ENCODE measurements at places on chromosomes 2 and 18.
A peak's percentile ranks its signal among the peaks of the same experiment; 100 is the strongest.

DNA sequence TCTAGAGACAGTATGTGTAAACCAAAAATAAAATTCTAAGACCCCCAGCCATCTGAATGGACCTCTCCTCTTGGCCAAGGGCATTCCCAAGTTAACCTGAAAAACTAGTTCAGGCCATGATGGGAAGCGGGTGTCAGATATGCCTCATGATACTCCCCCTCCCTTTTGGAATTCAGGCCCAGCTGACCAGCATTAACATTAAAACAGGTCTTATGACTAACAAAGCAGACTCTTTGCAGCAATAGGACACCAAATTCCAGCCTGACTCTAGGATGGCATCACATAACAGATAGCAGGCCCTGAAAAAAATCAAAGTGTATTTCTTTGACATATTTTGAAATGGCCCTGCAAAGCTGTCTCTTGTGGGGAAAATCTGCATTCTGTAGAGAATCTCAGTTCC, 73.3 kb upstream of the L3MBTL4 start:
- no peak for DNase-seq

GRCh38 chr18:74153377-74153776, 5.1 kb downstream of the TIMM21 start:
- DNase-seq: no peak

DNA sequence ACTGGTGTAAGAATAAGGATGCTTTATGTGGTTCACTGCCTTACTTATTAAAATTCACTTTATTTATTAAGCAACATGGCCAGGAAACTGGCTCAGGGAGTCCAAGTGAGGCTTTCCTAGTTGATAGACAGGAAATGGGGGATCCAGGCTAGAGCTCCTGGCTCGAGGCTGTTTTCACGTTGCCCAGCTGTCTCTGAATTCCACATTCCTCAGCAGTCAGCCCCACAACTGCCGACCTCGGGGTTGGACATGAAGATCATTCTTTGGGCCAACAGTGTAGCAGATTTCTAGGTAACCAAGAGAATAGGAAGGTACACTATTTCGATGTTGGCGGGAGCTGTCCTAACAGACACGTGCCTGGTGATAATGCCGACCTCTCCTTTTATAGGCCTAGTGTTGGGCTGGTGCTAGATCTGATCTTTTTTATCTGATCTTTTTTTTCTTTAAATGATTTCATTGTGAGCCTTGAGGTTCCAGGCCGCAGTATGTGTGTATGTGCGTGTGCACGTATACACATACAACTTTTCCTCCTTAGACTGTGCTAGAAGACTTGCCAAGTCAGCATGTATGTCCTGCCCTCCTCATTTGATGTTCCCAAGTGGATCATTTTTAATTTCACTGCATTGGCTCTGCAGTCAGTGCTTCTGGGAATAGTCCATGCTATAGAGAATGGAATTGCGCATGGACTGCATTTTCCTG, 103.5 kb downstream of the CABLES1 start:
- DNase-seq: no peak

DNA sequence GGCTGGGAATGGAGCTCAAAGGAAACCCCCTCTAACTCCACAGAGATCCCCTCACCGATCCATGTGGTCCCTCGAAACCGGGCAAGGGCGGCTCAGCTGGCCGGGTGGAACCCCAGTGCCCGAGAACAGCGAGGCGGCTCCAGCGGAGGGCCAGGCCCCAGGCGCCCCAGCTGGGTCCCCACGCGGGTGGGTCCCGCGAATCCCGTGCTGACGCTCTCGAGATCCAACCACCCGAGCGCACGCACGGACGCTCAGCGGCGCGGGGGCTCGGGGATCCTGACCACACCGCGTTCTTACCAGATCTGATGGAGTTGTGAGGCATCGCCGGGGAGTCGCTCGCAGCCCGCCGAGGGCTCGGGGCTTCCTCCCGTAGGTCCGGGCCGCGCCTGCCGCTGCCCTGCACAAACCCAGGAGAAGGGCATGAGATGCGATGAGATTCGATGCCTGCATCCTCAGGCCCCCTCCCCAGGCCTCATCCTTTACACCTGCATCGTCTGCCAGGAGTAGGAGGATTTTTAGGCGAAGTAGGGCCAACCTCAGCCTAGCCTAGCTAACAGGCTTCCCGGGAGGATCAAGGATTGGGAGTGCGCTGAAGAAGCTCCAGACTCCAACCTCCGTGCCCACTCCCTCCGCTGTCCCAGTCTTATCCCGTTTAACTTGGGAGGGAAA, 514 bp downstream of the PAX8 start:
- peak; percentile 63 for DNase-seq

- DNase-seq: no peak
Observed at GRCh38 chr2:167471332-167471731, 583.1 kb downstream of the XIRP2 start.

DNA sequence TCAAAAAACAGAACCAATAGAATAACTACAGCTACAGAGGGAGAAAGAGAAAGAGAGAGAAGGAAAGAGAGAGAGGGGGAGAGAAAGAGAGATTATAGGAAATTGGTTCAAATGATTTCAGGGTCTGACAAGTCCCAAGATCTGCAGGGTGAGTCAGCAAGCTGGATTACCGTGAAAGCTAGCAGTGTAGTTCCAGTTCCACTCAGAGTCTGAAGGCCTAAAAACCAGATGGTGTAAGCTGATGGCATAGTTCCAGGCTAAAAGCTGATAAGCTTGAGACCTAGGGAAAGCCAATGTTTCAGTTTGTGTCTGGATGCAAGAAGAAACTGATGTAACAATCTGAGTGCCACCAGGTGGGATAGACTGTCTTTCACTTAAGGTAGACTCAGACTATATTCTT, 397.7 kb downstream of the TRIB2 start:
- no peak for DNase-seq

DNA sequence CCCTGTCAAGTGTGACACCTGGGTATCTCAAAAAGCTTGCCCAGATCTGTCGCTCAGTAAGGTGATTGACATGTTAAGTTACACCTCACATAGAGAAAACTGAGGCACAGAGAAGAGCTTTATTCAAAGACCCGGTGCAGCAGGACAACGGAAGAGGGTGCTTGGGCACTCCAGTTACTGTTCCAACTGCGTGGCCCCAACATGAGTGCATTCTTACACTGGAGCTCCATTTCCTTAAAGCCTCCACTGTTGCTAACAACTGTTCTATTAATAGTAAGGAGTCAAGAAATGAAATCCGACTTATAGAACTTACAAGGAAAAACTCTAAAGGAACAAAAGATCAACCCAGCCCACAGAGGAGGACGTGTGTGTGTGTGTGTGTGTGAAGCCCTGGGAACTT, 54.8 kb upstream of the REV1 start:
- no peak for DNase-seq

DNA sequence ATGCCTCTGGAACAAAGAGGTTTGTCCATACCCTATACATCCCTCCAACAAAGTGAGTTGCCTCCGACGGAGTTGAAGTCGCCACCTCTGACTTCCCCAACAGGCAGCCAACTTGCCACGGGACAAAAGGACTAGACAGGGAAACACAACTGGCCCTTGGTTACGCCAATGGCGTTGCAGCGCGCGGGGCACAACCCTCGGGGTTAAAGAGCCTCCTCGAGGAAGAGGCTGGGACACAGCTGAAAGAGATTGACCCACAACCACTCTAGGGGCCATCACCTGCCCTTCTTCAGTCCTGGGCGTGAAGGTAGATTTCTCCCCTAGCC, 545 bp downstream of the GTF3C2 start:
- DNase-seq: no peak

DNA sequence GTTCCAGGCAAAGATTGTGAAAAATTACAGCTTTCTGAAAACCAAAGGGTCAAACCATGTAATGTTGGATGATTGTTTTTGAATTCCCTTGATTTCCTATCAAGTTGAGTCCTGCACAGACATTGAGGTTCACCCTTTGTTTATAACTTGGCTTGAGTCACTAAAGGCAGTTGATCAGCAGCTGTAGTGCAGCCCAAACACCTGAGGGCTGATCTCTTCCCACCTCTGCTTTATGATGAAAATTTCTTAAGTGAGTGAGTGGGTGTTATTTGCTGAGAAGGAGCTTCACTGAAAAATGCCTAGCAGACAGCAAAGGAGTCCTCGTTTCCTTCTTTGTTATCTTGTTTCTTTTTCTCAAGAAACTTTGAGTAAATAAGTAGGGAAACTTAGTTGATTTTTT, 31.9 kb upstream of the BMPR2 start:
- no peak for DNase-seq

DNA sequence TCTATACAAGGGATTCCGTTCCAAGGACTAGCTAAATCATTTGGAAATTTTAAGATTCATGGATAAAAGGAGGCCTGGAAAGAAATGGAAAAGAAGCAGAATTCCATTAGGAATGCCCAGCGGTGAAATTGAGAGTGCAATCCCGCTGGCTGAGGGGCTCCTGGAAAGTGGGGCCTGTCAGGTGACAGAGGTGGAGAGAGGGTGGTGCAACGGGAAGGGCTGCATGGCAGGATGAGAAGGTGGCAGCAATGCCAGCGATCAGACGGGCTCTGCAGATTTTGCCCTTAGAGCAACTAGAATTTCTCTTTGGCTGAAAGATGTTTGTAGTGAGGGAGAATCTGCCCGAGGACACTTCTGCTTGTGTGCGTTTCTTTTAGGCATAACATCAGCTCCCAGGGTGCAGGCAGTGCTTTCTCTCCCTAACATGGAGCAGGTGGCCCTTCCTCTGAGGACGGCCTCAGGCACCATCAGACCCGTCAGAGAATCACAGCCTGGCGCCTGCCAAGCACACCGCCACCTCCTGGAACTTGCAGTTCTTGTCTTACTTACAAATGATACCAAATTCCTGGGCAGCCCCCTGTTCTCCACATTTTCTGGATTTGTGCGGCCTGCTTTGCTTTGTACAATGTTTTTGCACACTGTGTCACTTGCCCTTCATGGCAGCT, 261.6 kb downstream of the NDUFA10 start:
- DNase-seq: no peak

All from ecto neural progenitor cell (in vitro differentiated cells).